ENCODE measurements at places on chromosomes 12 and 14.
A peak's percentile ranks its signal among the peaks of the same experiment; 100 is the strongest.

DNA sequence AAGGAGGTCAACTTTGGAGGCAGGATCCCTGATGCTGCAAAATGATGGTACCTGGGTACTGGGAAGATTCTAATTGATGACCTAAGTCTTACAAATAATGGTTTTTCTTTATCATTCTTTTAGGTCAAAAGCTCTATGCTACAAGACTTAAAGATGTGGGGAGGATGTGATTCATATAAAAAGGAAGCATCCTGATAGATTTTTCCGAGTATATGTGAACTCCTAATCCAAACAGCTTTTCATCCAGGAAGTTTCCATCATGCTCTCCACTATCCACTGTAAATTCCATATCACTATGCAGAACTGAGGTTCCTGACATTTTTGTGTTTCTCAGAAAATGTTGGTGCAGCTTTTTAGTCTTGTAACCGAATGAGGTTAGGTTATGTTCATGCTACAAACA lies 293.2 kb downstream of the PAWR start:
- H3K4me3 ChIP-seq = no peak overlapping the region
- no peak for DNase-seq
- H3K36me3 ChIP-seq = no peaks in the 10 kb centered on the region
- H3K27ac ChIP-seq = no peak overlapping the region
- H3K4me1 ChIP-seq = peaks cover 12% of the 10 kb centered on the region

GRCh38 chr14:30223966-30224365 lies 296.3 kb upstream of the PRKD1 start:
- H3K4me3 ChIP-seq = no peak overlapping the region
- no peaks in the 10 kb centered on the region for H3K4me1 ChIP-seq
- no peaks in the 10 kb centered on the region for H3K27me3 ChIP-seq
- no peak for DNase-seq
- H3K27ac ChIP-seq = no peak overlapping the region

DNA sequence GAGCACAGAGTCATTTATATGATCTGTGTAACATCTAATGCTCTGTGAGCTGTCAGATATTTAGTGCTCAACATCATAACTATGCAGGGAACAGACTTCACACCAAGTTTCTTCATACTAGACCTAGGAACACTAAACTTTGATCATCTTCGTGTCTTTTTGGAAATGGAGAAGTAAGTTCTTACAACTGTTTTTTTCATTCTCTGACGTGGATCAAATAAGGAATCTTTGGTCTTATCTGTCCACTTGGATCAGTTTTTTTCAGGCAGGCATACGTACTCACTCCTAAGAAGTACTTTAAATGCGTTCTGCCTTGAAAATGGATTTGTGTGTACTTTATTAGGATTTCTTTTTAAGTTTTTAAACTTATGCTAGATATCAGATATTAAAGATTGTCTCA lies 191.0 kb downstream of the FBXL14 start:
- no peaks in the 10 kb centered on the region for H3K4me1 ChIP-seq
- H3K36me3 ChIP-seq = peaks cover 3% of the 10 kb centered on the region
- H3K27me3 ChIP-seq = no peaks in the 10 kb centered on the region
- H3K4me3 ChIP-seq = no peak overlapping the region
- H3K27ac ChIP-seq = no peak overlapping the region

DNA sequence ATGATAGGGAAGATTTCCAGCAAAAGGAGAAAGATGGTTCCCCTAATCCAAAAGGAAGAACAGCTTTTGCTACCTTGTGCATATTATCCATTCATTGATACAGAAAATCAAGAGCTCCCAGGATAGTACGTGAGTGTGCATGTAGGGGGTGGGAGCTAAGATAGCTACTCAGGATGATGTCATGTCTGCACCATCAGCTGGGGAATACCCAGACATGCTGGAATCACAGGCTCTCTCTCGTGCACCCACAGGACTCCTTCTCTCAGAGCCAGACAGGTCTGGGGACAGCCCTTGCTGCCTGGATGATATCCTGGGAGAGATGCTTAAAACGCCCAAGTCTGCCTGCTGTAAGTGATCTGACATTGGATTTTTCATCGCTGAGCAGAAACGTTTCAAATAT lies 38.9 kb downstream of the FOXN3 start:
- no peak for DNase-seq
- H3K27ac ChIP-seq = no peak overlapping the region
- H3K4me1 ChIP-seq = no peaks in the 10 kb centered on the region

DNA sequence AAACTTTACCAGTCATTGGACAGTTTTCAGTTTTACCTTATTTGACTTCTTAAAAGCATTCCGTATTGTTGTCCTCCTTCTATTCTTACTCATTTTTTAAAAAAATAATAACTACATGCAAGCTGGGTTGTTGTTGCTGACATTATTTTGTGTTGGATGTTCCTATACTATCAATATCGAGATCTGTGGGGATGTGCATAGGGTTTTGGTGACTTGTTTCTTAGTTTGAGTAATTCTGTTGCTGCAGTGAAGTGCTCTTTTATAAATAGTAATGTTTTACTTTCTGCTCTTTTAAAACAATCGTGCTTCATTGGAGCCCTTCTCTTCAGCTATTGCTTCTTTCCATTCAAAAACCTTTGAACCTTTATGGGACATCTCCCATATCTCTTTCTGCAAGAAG lies 79.4 kb downstream of the METTL25 start:
- H3K27me3 ChIP-seq = no peaks in the 10 kb centered on the region
- DNase-seq = no peak
- H3K4me3 ChIP-seq = no peak overlapping the region
- no peak overlapping the region for H3K27ac ChIP-seq

- no peak for DNase-seq
- no peak overlapping the region for H3K4me3 ChIP-seq
- no peak overlapping the region for H3K27ac ChIP-seq
- H3K27me3 ChIP-seq = no peaks in the 10 kb centered on the region
- no peaks in the 10 kb centered on the region for H3K36me3 ChIP-seq
- H3K4me1 ChIP-seq = no peaks in the 10 kb centered on the region
Observed at GRCh38 chr12:16154990-16155389, 122.5 kb downstream of the SLC15A5 start.

- H3K27me3 ChIP-seq = no peaks in the 10 kb centered on the region
- DNase-seq = no peak
- H3K4me3 ChIP-seq = no peak overlapping the region
- no peaks in the 10 kb centered on the region for H3K4me1 ChIP-seq
- H3K36me3 ChIP-seq = no peaks in the 10 kb centered on the region
- H3K27ac ChIP-seq = no peak overlapping the region
Observed at GRCh38 chr12:43179486-43179885, 372.5 kb downstream of the ADAMTS20 start.

DNA sequence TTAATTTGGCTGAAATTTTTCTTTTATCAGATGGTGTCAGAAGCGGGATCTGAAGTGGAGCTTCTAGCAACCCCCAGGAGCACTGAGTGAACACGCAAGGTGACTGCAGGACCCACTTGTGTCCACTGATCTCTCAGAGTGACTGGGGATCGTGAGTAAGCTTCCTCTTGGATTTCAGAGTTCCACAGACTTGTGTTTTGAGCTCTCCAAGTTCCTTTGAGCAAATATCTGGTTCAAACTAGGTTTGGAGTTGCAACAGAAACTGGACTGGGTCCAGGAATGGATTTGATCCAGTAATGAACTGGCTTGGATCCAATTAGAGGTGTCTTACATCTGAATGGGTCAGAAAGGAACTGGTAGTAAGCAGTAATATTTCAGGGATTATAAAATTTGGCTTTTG lies 24.7 kb upstream of the B4GALNT1 start:
- H3K27me3 ChIP-seq = no peaks in the 10 kb centered on the region
- no peaks in the 10 kb centered on the region for H3K4me1 ChIP-seq
- H3K27ac ChIP-seq = no peak overlapping the region
- H3K36me3 ChIP-seq = no peaks in the 10 kb centered on the region
- no peak overlapping the region for H3K4me3 ChIP-seq
- no peak for DNase-seq

DNA sequence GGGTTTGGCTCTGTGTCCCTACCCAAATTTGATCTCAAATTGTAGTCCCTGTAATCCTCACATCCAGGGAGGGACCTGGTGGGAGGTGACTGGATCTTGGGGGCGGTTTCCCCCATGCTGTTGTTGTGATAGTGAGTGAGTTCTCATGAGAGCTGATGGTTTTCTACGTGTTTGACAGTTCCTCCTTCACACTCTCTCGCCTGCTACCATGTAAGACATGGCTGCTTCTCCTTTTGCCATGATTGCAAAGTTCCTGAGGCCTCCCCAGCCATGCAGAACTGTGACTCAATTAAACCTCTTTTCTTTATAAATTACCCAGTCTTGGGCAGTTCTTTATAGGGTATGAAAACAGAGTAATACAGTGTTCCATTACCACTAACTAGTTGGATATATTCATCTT lies 10.3 kb upstream of the LRRC23 start:
- H3K27me3 ChIP-seq = no peaks in the 10 kb centered on the region
- no peak overlapping the region for H3K4me3 ChIP-seq
- no peak for DNase-seq

DNA sequence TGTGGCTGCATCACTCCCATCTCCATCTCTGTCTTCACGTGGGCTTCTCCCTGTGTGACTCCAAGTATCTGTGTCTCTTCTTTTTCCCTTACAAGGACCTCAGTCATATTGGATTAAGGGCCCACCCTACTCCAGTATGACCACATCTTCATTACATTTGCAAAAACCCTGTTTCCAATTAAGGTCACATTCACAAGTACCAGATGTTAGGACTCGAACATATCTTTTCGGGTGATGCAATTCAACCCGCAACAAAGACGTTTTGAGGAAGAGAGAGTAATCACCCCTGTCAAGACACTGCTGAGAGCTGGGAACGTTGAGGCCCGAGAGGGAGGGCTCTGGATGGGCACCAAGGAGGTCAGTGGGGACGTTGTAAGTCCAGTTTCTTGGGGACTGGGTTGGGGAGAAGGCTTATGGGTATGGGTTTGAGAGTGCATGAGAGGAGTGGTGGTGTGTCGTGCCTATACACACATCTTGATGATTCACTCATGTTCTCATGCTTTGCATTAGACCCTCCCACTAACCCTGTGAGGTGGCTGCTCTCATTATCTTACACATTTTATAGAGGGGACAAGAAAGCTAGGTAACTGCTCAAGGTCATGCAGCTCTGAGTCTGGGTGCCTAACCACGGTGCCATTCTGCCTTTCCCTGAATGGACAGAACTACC lies 12.1 kb upstream of the IFI27 start:
- H3K4me1 ChIP-seq = peaks cover 6% of the 10 kb centered on the region
- no peak overlapping the region for H3K27ac ChIP-seq
- DNase-seq = no peak
- H3K36me3 ChIP-seq = no peaks in the 10 kb centered on the region
- no peaks in the 10 kb centered on the region for H3K27me3 ChIP-seq
- H3K4me3 ChIP-seq = no peak overlapping the region

DNA sequence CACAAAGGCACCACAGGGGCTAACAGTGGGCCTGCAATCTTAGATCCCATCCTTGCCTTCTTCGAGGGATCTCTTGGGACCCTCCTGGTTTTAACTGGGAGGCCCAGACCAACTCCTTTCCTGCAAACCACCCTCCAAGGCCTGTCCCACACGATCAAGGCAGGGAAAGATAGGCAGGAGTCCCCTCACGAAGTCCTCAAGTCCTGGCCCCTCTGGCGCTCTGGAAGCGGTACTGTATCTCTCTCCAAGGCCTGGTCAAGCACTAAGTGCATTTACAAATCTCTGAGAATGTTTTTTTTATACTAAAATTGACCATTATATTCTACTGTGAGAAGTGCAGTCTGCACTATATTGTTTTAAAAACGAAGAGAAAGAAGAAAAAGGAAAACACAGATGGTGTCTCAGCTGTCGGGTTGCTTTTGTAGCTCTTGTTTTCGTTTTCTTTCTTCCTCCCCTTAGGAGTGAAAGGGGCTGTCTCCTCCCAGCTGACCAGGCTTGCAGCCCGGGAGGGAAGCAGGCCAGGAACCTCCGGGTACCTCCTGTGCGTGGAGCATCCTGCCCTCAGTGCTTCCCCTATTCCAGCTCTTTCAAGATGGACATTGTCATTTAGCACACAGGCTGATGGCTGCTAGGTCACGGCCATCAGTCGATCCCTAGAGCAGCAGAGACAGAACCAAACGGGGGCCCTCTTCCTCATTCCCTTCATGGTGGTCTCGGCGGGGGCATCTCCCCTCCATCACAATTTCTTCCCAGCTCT lies 56.7 kb downstream of the FAM222A start:
- no peaks in the 10 kb centered on the region for H3K36me3 ChIP-seq
- DNase-seq = no peak
- no peak overlapping the region for H3K4me3 ChIP-seq
- peaks cover 7% of the 10 kb centered on the region for H3K4me1 ChIP-seq

GRCh38 chr12:18747895-18748294 lies 10.0 kb downstream of the CAPZA3 start:
- no peaks in the 10 kb centered on the region for H3K27me3 ChIP-seq
- H3K36me3 ChIP-seq = no peaks in the 10 kb centered on the region
- DNase-seq = no peak

- no peaks in the 10 kb centered on the region for H3K36me3 ChIP-seq
- no peak for DNase-seq
- H3K27me3 ChIP-seq = no peaks in the 10 kb centered on the region
- H3K4me1 ChIP-seq = no peaks in the 10 kb centered on the region
- H3K4me3 ChIP-seq = no peak overlapping the region
- H3K27ac ChIP-seq = no peak overlapping the region
Observed at GRCh38 chr14:92717571-92718042, 30.8 kb downstream of the LGMN start.

DNA sequence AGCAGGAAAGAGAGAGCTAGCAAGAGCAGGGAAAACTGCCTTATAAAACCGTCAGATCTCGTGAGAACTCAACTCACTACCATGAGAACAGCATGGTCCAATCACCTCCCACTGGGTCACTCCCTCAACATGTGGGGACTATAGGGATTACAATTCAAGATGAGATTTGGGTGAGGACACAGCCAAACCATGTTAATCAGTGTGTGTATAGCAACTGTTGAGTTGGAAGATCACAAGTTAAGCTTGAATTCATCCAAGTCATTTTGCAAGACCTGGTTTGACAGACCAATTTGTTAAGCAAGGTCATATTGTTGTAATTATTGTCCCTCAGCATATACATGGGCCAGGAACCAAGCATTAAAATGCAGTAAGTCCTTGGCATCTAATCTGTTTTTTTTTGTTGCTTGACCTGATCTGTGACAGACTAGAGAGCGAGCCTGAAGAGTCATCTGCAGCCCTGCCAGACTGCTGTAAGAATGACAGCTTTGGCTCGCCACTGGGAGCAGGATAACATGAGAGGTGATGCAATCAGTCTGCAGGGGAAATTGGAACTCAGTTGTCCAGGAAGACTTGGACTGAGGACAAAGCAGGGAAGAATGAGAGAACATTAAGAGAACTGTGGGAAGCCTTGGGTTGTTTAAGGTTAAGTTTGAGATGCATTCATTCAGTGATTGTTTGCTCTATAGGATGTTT lies 297.6 kb upstream of the SEL1L start:
- H3K27ac ChIP-seq = no peak overlapping the region
- H3K36me3 ChIP-seq = no peaks in the 10 kb centered on the region
- no peaks in the 10 kb centered on the region for H3K27me3 ChIP-seq
- peak; percentile 15 for DNase-seq
- no peaks in the 10 kb centered on the region for H3K4me1 ChIP-seq
